ENCODE measurements at places on chromosomes 6 and 20.

DNA sequence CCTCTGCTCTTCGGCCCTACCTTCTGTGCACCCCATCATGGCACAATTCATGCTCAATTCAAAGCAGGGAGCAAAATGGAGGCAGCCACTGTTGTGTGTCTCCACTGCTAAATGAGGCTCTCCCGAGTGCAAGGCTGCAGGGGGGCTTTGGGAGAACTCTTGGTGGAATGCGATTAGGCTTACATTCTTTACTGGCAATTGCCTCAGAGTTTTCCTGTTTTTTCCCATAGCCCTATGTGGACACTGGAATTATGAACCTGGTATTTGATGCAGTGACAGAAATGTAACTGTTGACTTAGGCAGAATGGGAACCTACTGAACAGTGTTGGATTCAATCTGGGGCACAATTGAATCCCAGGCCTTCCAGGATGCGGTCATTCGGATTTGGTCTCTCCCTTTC is 187.9 kb upstream of the GMDS start:
- no peak for DNase-seq

DNA sequence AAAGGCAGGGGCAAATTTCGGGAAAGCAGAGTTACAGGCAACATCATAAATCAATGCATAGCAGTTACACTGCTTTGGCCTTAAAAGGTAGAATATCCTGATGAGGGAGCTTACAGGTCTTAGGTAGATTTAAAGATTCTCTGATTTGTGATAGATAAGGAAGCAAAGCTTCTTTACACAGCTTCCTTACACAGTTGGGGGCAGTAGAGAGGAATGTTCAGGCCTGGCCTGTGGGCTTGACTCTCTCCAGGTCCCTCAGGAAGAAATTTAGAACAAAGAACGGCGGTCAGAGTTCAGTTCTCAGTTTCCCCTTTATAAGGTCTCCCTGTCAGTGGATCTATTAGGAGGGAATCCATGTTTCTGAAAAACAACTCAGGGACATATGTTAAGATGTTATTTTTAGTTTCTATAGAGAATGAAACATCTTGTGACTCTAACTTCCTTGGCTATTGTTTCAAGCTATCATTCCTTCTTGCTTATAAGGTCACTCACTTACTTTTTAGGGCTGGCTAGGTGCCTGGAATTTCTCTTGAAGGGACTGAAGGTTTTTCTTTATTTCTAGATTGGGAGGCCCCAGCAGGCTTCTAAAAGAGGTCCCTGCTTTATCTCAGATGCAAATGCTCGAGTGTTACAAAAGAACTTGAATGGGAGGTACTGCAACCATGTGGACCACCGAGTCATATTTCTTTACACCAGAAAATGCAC is 11.8 kb downstream of the HLA-B start:
- no peak for DNase-seq

DNA sequence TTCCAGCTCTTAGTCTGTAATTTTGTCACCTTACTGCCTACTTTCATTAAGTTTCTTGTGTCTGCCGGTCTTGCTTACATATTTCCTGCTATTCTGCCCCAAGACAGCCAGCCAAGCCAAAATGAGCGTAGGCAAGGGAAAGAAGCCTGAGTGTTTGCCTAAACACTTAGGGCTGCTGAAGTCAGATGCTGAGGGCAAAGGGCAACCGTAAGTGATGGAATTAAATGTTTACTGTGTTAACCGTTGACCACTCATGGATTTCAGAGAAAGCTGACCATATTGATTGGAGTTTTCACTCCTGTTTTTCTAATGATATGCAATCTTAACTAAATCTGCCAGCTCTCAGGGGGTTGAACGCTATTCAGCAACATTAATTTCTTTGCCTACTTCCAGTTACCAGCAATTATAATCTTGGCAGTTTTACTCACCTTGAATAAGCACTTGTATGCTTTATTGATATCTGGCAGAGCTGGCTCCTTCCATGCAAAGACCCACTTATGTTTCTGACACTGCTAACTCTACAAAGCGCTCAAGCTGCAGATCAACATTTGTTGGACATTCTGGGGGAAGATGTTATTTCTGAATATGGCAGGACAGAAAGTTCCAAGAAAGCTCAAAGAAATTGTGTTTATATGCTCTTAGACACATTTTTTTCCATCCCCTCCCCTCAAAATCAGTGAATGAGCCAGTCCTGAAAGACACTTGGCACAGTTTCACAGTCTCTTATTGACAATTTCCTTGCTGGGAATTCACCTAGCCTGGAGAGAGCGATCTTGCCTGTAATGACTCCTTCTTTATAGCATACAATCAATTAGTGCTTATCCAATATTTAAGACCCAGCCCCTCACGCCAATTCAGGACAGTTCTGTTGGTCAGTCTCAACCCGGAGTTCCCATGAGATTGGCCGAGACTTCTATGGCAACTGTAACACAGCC is 183.8 kb downstream of the PLCB1 start:
- DNase-seq, result no peak

DNA sequence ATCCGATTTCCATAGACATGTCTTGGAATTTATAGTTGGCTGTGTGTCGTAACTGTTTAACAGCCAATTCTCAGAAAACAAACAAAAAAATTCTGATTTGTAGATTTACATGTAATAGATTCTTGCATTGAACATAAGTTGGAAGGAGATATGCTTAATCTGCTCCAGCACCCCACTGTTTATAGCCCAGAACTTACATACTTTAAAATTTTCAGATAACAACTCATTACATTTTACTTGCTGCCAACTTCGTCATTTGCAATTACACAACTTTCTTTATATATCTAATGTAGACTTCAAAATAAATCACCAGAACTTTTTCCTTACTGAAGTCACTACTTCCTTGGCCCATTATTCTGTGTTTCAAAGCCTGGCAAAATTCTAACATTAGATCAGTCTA is 472.3 kb upstream of the EYS start:
- no peak for DNase-seq

DNA sequence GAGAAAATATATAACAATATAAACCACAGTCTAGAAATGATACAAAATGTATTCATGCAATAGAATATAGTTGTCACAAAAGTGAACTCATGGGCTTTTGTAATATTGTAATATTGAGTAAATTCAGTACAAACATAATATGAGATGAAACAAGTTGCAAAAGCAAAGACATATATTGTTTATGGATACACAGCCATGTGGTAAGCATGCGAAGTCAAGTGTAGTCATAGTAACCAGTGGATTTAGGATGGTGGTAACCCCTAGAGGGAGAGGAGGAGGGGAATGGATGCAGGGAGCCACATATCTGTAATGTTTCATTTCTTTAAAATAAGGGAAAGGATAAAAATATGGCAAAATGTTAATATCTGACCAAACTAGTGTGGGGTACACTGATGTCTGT is 47.3 kb downstream of the ARMC2 start:
- no peak for DNase-seq

GRCh38 chr6:2528156-2528555 is 222.6 kb downstream of the MYLK4 start:
- DNase-seq, result no peak

- no peak for DNase-seq
Measured at GRCh38 chr6:87282743-87283142, 39.6 kb upstream of the SMIM8 start.

- DNase-seq, result no peak
Measured at GRCh38 chr6:84582997-84583396, 181.4 kb downstream of the TBX18 start.

- no peak for DNase-seq
Measured at GRCh38 chr6:119716668-119717270, 367.2 kb upstream of the MAN1A1 start.

Measured in 8988T (cell line).